ENCODE measurements at places on chromosomes 7 and 10. TPM values are rescaled to one million over a fixed set of nuclear protein-coding genes. Genes with fewer than 3 reads are reported as not detected.

- H3K4me3 ChIP-seq, result no peak overlapping the region
- H3K4me1 ChIP-seq, result no peaks in the 10 kb centered on the region
- no peak for DNase-seq
- H3K36me3 ChIP-seq, result no peaks in the 10 kb centered on the region
- no peak overlapping the region for H3K27ac ChIP-seq
- H3K27me3 ChIP-seq, result no peaks in the 10 kb centered on the region
Measured at GRCh38 chr10:131724169-131724545, 176.7 kb upstream of the PPP2R2D start.

- no peak overlapping the region for H3K4me3 ChIP-seq
- H3K36me3 ChIP-seq, result no peaks in the 10 kb centered on the region
- H3K27me3 ChIP-seq, result no peaks in the 10 kb centered on the region
- DNase-seq, result no peak
- no peaks in the 10 kb centered on the region for H3K4me1 ChIP-seq
Measured at GRCh38 chr7:81299711-81300110, 380.9 kb upstream of the SEMA3C start.

Gene BAMBI
- total RNA-seq, result 3.4 TPM

Gene GJD4
- total RNA-seq, result not detected

Gene RAPGEF5
- 41.9 TPM for total RNA-seq
